ENCODE measurements at places on chromosomes 7 and 10. TPM values are rescaled to one million over a fixed set of nuclear protein-coding genes. Genes with fewer than 3 reads are reported as not detected.

The LHFPL3 gene
- not detected for total RNA-seq

The UBTD1 gene
- total RNA-seq: 5.6 TPM

The SPDYE16 gene
- total RNA-seq: 0.36 TPM

The GLCCI1 gene
- total RNA-seq: 16.7 TPM

The HELLS gene
- 96.8 TPM for total RNA-seq

The CARD11 gene
- 80.8 TPM for total RNA-seq

The TMEM229A gene
- not detected for total RNA-seq

The OR9A2 gene
- total RNA-seq: not detected

The ANKRD61 gene
- not detected for total RNA-seq

The CCNY gene
- 60.8 TPM for total RNA-seq

The PITRM1 gene
- 70.4 TPM for total RNA-seq

The NUTM2B gene
- 0.78 TPM for total RNA-seq

The ZFAND4 gene
- 24.7 TPM for total RNA-seq

The CRYGN gene
- not detected for total RNA-seq

The SLC13A4 gene
- total RNA-seq: not detected

The FFAR4 gene
- total RNA-seq: not detected

Measured in natural killer cell treated with Interleukin-12 subunit alpha and Interleukin-12 subunit beta and Interleukin-15 and Interleukin-18, amount 100 ng/mL, for 72 hours (primary cell).